NCI-H460 (cell line): ENCODE measurements at places on chromosomes 6 and 20. TPM values are rescaled to one million over a fixed set of nuclear protein-coding genes. Genes with fewer than 3 reads are reported as not detected.

Gene ADGRF5
- 0.05 TPM in 1 of 2 replicates, not detected in the other for total RNA-seq

Gene OR2B6
- 0.42 TPM in 1 of 2 replicates, not detected in the other for total RNA-seq

Gene DHX16
- 35.5 and 35.6 TPM in 2 replicates for total RNA-seq

Gene DEFB116
- total RNA-seq = not detected in 2 replicates
